ENCODE measurements at places on chromosomes 7 and 10.

- no peak for DNase-seq
These were observed 40.8 kb downstream of the VOPP1 start for GRCh38 chr7:55531536-55531935.

DNA sequence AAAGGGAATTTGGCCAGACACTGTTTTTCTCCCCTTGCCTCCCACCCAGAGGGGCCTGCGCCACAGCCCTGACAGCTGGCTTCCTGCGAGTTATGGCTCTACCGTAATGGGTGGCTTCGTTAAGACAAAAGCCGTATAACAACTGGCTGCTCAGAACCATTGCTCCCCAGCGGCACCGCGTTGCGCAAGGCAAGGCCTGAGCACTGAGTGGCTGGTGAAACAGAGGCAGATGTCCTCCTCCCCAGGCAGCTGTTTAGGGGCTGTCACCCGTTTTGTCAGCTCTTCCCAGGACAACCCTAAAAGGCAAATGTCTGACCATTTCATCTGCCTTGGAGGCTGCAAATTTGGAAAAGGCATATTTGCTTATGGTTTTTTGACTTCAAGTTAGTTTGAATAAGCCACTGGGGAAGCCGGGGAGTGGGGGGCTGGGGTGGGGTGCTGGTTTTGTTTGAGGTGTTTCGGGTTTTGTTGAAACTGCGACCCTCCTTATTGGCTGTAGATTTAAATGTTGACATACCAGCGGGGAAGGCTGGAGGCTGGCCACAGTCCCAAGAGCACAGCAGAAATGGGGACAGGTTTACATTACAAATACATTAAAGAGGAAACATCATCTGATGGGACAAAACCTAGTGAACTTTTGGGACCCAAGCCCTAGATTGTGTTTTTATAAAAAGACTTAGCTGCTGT is 681 bp upstream of the SPOCK2 start:
- no peak for DNase-seq

GRCh38 chr7:65222655-65223054 is 151.0 kb upstream of the ZNF92 start:
- DNase-seq: no peak

GRCh38 chr7:24346716-24347115 is 62.7 kb downstream of the NPY start:
- DNase-seq: no peak

DNA sequence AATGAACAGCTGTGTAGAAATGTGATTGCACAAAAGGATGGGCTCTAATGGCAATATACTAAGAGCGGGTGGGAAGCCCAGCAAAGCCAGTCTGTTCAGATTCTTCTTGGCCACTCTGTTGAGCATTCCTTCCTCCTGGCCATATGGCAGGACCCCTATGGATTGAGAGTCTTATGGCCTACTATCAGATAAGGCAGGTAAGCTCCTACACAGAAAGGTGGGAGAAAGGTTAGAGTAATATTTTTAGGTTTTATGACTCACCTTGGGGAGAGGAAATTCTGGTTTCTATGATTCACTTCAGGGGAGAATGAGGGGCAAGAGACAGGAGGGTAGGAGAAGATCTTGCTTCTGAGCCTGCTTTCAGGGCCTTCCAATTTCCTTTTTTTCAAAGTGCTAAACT is 15.1 kb upstream of the AKR1B10 start:
- DNase-seq: no peak

All from ecto neural progenitor cell (in vitro differentiated cells).